ENCODE measurements at places on chromosomes 3 and 15.

GRCh38 chr15:63601704-63602185, 4.6 kb downstream of the FBXL22 start:
- no peak for DNase-seq

- no peak for DNase-seq
Measured at GRCh38 chr15:68687136-68687735, 108.4 kb downstream of the CORO2B start.

DNA sequence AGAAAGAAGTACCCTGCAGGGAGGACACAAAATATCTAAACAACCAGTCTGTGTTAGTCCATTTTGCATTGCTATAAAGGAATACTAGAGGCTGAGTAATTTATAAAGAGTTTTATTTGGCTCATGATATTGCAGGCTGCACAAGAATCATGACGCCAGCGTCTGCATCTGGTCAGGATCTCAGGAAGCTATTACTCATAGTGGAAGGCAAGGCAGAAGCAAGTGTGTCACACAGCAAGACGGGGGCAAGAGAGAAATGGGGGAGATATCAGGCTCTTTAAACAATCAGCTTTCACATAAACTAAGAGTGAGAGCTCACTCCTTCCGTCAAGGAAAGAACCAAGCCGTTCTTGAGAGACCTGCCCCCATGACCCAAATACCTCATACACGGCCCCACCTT, 614.8 kb downstream of the ZIC1 start:
- DNase-seq, result no peak

GRCh38 chr3:53604232-53604631, 109.8 kb downstream of the CACNA1D start:
- DNase-seq, result no peak

DNA sequence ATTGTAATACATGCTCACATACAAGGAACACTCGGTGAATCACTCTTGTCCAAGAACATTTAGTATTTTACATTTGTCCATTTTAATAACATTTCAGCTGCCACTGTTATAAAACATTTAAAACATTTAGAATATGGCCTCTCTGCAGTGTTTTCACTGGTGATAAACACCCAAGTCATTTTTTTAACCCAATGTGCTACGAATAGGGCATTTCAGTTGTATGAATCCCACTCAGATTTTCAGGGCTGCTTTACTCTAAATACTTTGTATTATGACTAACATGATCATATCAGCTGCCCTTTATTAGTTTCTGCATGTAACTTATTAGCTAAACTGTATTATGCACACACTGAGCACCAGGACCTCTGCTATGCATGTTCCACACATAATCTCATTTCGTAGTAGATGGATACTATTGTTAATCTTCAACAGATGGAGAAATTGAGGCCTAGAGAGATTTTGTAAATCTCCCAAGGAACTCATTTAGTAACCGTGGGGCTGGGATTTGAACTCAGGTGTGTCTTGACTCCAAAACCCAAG, 148.6 kb upstream of the CDIN1 start:
- DNase-seq, result no peak

- no peak for DNase-seq
Measured at GRCh38 chr15:88029696-88030095, 226.8 kb downstream of the NTRK3 start.

- DNase-seq, result no peak
Measured at GRCh38 chr3:63344661-63345060, 66.6 kb downstream of the SYNPR start.

- no peak for DNase-seq
Measured at GRCh38 chr3:15728766-15729165, 69.0 kb downstream of the ANKRD28 start.

GRCh38 chr3:159560214-159560979, 428.2 kb upstream of the IL12A start:
- no peak for DNase-seq

DNA sequence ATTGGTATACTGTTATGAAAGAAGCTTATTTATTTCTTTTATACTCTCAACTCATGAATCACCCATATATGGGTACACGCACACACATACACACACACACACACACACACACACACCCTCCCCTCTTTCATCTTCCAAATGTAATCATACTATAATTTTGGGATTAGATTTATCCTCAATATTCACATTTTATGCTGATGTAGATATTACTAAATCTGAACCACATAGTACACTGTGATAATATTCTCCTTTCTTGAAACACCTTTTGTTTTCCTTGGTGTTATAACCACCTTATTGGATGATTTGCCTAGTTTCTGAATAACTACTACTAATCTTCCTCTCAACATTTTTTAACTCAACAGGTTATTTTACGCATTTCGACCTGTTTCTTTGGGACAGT, 8.1 kb upstream of the GHSR start:
- no peak for DNase-seq

DNA sequence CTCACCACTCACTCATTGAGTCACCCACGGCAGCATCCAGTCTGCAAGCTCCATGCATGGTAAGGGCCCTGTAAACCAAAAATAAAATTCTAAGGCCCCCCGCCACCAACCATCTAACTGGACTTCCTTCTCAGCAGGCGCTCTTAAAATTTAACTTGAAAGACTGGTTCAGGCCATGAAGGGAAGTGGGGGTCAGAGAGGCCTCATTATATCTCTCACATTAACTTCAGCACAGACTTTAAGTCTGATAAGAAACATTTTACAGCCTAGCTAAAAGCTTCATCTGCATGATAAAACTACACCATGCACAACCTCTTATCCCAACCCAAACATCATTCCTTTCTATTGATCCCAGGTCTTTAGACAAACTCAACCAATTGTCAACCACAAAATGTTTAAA, 38.5 kb downstream of the FBLN2 start:
- DNase-seq, result no peak

GRCh38 chr3:113111011-113111707, 100.2 kb upstream of the BOC start:
- DNase-seq, result no peak

- no peak for DNase-seq
Measured at GRCh38 chr3:128517648-128518047, 24.6 kb upstream of the GATA2 start.
